GM18507 (cell line): ENCODE measurements at places on chromosomes 3 and 15.
A peak's percentile ranks its signal among the peaks of the same experiment; 100 is the strongest.

- no peak for DNase-seq
These were observed 7.9 kb downstream of the LTK start for GRCh38 chr15:41505776-41506175.

GRCh38 chr15:42456971-42457370 lies 34.0 kb downstream of the ZNF106 start:
- no peak for DNase-seq

- DNase-seq = peak; percentile 42
These were observed 132.6 kb upstream of the COL8A1 start for GRCh38 chr3:99505646-99506269.

DNA sequence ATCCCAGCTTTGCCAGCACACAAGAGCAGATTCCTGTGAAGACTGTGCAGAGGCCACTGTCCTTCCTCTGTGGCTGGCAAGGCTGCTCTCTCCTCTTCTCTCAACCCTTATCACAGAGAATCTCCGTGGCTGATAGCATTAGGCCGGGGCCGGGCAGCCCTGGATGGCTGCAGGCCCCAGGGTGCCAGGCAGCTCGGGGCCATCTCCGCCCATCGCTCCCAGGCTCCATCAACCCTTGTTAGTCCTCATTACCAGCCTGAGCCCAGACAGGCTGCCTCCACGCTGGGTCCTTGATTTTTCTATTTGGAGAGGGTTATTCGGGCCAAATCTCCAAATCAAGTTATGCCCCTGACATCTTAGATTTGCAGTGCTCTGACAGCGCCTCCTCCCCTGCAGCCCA lies 39.1 kb downstream of the MRPL46 start:
- no peak for DNase-seq

DNA sequence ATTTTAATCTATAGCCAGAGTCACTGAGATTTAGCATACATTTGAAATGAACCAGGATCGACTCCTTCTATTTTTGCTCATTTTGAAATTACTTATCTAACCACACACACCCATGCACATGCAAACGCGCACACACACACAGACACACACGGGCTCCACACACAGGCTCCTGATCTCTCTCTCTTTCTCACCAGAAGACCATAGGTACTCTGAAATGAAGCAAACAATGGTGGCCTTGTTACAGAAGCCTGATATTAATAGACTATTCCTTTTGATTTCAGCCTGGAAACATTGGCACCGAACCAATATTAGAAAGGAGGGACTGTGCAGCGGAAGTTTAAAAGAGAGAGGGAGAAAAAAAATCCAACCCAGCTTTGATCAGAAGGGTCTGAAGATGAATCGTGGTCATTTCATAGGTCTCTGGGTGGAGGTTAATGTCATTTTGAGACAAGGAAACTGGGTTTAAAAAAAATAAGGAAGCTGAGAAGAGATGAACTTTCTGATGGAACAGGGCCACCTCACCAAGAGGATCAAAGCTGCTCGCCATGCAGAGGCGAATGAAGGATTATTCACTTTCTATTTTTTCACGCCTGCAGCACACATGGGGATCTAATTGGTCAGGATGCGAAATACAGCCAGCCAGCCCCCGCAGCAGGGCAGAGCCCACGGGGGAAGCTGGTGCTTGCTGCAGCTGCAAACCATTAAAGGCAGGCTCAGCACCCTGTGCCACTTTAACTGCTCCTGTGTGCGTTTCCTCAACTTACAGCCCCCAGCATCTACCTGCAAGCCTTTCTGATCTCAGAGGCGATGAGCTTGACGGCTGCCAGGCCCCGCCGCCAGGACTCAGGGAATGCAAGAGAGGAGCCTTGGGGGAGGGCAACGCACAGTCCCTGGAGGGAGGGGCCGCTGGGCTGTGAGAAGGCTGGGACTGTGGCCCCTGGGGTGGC lies 88.8 kb downstream of the HES1 start:
- no peak for DNase-seq

DNA sequence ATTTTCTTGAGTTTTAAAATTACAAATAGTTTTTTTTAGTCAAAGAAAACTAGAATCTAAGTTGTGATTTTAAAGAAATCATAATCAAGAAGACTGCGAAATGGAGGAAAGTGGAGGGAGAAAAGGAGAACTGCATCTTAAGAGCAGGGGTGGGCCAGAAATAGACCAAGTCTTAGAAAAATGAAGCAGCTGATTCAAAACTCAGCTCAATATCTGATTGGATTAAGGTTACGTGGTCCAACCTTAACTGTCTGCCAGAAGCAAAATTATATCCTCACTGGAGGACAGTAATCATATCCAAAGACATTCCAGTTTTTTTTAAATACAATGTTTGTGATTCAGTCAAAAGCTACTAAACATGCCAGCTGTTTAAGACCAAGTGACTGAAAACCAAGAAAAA lies 41.4 kb downstream of the CHSY1 start:
- DNase-seq = no peak

GRCh38 chr15:98720031-98720430 lies 71.7 kb downstream of the IGF1R start:
- no peak for DNase-seq

- no peak for DNase-seq
These were observed 63.6 kb upstream of the SCN5A start for GRCh38 chr3:38713121-38713520.

- no peak for DNase-seq
These were observed 295.8 kb upstream of the LRRN1 start for GRCh38 chr3:3503411-3503810.

DNA sequence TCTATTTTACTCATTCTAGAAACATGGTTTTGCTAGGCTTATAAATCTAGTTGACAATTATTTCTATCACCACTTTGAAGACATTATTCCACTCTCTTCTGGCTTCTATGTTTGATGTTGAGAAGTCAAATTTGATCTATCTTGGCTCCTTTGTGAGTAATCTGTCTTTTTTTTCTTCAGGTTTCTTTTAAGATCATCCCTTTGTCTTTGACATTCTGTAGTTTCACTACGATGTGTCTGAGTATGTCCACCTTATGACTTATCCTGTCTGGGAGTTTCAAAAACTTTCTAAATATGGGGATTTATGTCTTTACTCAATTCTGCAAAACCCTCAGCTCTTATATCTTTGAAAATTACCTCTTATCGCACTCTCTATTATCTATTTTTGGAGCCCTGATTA lies 41.0 kb upstream of the TMEM158 start:
- no peak for DNase-seq

DNA sequence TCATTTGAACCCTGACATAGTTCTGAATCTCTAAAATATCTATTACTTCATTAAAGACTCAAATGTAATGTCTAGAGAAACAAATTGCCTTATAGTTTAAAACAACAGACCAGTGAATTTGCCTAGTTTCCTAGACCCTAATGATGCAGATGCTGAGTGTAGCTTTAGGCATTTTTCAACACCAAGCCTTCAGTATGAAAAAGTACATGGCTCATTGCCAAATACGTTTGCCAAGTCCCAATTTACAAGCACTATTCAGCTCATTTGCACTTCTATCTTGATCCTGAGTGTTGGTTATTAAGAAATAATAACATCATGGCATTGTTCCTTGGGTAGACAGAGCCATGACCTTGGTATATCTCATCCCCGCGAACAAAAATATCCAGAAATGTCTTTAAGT lies 46.8 kb downstream of the EOMES start:
- DNase-seq = no peak

DNA sequence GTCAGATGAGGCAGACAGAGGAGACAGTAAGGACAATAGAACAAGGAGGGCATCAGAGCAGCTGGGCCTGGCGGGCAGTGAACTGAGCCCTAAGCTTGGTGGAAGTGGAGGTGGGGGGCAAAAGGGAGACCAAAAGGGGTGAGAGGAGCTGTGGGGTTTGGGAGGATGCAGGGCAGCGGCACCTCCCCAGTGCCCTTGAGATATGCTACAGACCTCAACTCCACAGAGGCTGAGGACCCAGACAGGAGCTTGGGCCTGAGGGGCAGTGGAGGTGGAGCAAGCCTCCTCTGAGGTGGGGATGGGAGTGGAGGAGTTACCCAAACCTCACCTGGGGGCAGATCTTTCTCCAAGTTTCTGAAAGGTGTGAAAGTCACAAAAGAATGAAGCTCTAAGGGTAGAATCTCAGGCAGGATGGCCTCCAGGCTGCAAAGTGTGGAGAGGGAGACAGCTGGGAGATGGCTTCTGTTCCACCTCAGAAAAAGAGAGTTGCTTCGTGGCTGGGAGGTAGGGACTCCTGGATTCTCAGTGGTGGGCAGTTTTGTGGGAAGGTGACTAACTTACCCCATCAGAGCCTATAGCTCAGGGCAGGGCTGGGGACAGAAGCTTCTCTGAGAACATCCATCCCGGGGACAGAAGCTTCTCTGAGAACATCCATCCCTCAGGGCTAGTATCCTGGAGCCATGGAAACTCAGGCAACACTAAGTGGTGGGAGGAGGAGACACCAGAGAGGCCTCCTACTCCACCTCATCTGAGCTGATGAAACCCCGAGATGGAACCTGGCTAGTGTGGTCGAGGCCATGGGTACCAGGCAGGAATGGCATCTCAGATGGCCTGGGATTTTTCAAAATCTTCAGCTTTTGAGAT lies 2.3 kb upstream of the CLK3 start:
- DNase-seq = no peak

DNA sequence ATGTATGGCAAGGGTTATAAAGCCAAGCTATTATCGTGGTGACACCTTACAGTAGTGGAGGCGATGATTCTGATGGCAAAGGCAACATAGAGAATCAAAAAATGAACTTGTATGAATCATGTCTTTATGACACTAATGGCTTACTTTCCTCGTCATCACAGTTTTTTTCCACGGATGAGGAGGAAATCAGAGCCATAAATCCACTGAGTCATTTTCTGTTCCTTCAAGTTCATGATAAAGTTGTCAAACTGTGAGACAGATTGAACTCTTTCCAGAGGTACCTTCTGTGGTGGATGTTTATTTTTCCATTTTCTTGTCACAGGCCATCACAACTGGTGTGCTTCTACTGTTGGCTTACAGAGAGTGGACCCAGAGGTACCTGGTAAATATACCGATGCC lies 8.5 kb downstream of the TMEM212 start:
- no peak for DNase-seq

GRCh38 chr3:127461286-127461910 lies 129.1 kb downstream of the TPRA1 start:
- no peak for DNase-seq

DNA sequence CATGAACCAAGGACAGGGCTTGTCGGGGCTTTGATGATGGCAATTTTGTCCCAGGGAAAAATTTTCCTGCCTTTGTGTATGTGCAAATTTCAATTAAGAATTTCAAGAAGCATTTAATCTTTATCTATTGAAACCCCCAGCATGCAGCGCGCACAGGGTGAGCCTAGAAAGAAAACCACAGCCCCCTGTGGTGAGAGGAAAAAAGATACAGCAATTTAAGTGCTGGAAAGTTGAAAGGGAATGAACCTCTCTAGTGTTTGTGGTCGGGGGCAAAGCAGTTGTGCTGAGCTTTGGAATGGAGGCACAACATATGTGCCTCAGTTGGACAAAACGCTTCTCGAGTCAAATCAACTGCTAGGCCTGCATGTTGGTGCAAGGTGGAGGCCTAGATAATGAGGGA lies 111.8 kb upstream of the C15orf61 start:
- DNase-seq = no peak

DNA sequence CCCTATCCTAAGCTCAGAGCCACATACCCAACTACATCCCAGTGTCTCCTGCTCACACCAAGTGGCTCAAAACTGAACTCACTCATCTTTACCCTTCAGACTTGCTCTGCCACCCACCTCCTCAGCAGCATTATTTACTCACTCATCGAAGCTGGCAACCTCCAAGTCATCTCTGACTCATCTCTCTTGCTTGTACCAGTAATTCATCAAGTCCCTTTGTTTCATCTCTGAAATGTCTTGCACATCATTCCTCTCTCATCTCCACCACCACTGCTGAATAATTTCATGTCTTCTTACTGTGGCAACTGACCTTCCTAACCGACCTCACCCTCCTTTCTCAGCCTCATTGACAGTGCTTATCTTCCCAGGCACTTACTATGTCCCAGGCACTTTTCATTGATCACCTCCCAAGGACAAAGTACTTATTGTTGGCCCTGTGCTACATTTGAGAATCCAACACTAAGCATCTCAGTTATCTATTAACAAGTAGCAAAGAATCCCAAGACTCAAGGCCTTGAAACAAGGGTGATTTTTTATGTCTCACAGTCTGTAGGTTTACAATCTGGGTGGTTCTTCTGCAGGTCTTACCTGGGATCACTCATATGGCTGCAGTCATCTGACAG lies 82.0 kb downstream of the MRPL46 start:
- no peak for DNase-seq

DNA sequence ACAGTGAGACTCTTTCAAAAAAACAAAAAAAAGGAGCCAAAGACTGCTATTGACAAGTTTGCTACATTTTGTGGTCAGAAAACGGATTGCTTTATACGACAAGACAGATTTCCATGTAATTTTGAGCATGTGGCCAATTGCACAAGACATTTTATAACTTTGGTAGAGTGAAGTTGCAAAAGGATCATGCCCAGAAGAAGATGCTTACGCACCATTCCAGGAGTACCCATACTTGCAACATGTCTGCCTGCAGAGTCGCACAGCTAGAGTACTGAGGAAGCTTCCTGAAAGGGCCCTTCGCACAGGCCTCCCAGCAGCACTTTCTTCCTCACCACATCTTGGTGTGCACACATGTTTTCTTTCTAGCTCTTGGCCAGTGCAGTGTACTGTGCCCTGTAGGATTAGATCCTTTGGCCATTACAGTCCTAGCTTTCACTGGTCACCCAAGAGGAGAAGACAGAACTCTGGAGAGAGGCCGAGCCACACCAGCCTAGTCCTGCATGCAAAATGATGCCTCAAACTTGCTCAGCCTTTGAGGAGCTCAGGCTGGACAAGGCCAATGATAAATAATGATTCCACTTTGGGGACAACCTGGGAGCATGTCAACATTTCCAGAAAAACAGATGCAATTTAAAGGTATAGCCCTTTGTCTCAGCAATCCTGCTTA lies 11.7 kb downstream of the CHDH start:
- no peak for DNase-seq

GRCh38 chr3:195241592-195242355 lies 29.2 kb downstream of the XXYLT1 start:
- no peak for DNase-seq

GRCh38 chr15:44729408-44730127 lies 6.8 kb upstream of the TRIM69 start:
- DNase-seq = no peak

GRCh38 chr3:111864821-111865656 lies 6.0 kb downstream of the PHLDB2 start:
- no peak for DNase-seq
